NCI-H2081 (cell line): ENCODE measurements at places on chromosomes 4 and X.

- no peak for DNase-seq
These were observed 82.4 kb upstream of the KLF3 start for GRCh38 chr4:38581426-38582106.

- DNase-seq, result no peak
These were observed 253.9 kb downstream of the OPHN1 start for GRCh38 chrX:68179355-68179754.

- no peak for DNase-seq
These were observed 12.5 kb upstream of the MSX1 start for GRCh38 chr4:4847011-4847410.

DNA sequence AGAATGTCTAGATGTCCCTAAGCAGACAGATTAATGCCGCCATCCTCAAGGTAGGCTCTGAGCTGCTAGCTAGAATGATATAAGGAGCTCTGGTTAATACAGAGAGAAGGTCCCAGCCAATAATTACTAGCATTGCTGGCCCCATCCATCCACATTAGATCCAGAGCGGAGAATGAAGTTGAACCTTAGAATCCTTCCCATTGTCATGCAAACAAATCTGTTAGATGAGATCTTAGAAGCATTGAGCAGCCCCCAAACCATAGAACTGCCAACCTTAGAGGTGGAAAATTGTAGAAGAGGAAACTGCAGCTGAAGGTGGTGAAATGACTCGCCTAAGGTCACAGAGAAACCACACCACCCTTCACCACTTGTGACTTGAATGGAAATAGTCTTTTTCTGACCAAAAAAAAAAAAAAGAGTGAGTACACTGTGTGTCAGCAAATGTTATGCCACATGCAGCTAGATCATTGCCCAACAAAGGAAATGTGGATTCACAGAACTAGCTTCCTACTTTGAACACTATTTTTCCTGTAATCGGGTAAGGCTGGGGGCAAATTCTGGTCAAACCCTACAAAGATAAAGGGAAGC, 162.1 kb downstream of the SMIM20 start:
- DNase-seq, result no peak

DNA sequence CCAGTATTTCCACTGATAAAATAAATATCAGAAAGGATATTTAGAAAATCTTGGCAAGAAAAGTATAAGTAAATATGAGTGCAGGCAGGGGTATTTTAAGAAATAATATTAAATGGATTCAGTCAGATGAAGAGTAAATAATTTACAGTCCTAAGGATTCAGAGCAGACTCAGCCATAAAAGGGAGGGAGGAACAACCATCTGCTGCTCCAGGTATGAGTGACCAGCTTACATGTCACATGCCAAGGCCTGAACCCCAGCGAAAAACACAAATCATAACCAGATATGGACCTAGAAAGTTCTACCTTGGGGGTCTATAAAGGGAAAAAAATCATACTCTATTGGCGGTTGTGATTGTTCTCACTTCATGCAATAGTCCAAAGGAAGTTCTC, 166.8 kb downstream of the COL4A6 start:
- no peak for DNase-seq

GRCh38 chr4:54843106-54843505, 185.3 kb downstream of the KIT start:
- DNase-seq, result no peak

DNA sequence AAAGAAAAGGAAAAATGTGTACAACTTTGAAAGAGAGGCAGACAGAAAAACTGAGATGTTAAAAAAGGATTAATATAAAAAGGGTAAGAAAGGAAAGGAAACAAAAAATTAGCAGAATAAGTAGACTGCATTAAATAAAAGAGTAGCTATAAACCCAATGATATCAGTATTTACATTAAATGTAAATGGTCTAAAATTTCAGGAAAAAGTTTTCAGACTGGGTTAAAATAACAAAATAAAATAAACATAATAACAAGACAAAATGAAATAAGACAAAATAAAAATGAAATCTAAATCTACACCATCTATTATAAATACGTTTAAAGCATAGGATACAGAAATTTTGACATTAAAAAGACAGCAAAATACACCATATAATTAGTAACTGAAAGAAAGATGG, 199.0 kb downstream of the HTR2C start:
- no peak for DNase-seq

DNA sequence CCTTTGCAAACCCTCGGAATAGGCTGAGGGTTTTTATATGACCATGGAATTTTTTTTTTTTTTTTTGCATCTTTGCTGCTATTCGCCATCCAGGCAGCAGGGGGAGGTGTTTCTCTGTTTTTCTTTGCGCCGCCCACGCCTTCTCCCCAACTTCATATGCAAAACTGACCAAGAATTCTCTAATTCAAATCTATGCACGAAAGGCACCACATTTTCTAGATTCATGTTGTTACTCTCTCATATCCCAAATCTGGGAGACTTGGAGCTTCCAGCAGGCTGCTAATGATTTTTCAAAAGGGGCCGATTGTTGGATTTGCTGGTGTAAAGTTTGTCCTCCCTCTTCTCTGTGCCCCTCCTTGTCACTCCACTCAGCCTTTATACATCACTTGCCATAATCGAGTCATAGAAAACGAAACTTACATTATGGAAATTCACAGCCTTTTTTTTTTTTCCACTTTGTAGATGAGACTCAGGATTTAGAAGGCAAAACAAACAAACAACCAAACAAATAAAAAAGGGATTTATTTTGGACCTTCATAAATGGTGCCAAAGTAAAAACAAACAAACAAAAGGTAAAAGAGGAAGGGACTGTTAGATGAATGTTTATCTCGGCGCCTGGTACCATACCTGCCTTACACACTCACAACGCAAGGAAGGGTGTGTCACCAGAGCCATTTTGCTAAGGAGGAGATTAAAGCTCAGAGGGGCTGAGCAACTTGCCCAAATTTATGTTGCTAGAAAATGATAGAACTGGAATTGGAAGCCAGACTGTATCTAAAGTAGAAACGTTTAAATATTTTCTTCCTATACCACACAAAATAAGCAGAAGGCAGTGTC, 29.3 kb upstream of the BOD1L1 start:
- peak; percentile 56 for DNase-seq

GRCh38 chr4:86357608-86358007, 2.2 kb downstream of the MAPK10 start:
- no peak for DNase-seq

- no peak for DNase-seq
These were observed 287.2 kb upstream of the HS3ST1 start for GRCh38 chr4:11715753-11716521.

DNA sequence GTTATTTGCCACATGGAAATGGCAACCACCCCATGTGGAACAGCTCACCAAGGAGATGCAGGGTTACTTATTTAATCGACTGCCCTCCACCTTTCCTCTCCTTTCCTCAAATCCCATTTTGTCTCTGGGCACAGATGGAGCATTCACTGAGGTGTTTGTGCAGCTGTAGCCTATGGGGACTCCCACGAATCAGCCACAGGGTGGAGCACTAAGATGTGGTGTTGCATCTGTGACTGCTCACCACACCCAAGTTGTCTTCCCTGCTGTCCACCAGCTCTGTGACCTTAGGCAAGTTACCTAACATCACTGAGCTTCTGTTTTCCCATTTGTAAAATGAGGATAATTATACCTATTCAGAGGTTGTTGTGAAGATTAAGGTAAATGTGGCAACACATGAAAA, 252.4 kb upstream of the CPEB2 start:
- no peak for DNase-seq

DNA sequence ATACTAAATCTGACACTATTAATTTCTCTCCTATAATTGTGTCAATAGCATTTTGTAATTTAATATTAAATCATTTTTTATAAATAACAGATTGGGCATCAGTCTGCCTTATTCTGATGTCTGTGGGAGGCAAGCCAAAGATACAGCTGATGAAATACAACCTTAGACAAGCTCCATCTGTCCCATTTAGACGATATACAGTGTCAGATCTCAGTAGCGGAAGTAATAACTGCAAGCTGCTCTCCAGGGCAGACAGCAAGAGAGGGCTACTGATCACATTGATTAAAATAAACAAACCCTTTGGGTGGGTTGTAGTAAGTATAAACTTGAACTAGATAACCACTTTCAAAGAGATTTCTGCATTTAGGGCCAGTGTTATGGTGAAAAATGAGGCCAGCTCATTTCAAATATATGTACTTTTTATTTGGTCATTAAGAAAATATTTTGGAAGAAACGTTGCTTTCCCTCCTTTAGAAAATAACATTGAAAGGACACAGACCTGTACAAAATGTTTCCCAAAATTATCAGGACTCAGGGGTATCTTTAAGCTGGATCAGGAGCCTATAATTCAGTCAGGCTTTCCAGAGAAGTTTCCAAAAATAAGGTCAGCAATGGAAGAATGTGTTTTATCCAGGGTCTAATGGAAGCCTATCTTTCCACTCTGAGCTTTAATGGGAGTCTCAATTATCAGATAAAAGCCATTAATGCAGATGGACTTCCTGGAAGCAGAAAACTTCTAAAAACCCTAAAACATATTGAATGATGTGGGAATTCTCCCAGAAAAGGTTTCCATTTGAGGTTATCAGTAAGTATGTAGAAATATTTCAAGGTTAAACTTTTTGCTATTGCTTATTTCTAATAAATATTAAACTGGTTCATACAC, 1028.8 kb upstream of the IGFBP7 start:
- no peak for DNase-seq

- DNase-seq, result no peak
These were observed 103.6 kb upstream of the BMP3 start for GRCh38 chr4:80926891-80927290.

- no peak for DNase-seq
These were observed 461.8 kb downstream of the CENPC start for GRCh38 chr4:67083496-67083895.

- no peak for DNase-seq
These were observed 399.1 kb downstream of the INPP4B start for GRCh38 chr4:142447009-142447408.

- peak; percentile 94 for DNase-seq
These were observed 132.8 kb upstream of the FUNDC1 start for GRCh38 chrX:44675362-44676024.

- peak; percentile 2 for DNase-seq
These were observed at the start of gene SPP1 for GRCh38 chr4:87975466-87975865. SPP1 (plus strand) TSS chr4:87975714; CDS start chr4:87976896, 1,182 bp downstream.

DNA sequence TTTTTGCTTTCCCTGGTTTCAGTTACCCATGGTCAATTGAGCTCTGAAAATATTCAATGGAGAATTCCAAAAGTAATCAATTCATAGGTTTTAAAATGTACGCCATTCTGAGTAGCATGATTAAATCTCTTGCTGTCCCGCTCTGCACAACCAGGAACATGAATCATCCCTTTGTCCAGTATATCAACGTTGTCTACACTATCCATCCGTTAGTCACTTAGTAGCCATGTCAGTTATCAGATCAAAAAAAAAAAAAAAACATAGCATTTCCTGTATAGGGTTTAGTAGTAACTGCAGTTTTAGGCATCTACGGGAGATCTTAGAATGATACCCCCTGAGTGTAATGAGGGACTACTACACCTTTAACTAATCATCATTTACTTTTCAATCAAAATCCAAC, 15.1 kb downstream of the LAMP2 start:
- no peak for DNase-seq

DNA sequence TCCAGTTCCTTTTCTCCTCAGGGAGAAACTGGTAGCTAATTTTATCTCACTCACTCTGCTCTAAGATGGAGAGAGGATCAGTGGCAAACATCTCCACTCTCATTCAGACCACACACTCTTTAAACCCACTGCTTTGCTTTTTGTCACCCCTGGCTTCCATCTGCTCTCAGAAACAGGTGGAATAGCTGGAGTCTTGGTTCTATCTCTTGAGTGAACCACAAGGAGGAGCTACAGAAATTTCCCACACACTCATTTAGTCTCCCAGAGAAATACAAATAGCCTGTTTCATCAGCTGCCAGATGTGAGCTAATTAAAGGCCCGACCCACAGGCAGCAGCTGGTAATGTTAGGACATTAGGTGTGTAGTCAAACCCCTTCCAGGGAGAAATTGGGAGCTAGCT, 96.6 kb downstream of the STPG2 start:
- DNase-seq, result no peak

- DNase-seq, result peak; percentile 12
These were observed 26.4 kb upstream of the TMPRSS11B start for GRCh38 chr4:68271851-68272357.

DNA sequence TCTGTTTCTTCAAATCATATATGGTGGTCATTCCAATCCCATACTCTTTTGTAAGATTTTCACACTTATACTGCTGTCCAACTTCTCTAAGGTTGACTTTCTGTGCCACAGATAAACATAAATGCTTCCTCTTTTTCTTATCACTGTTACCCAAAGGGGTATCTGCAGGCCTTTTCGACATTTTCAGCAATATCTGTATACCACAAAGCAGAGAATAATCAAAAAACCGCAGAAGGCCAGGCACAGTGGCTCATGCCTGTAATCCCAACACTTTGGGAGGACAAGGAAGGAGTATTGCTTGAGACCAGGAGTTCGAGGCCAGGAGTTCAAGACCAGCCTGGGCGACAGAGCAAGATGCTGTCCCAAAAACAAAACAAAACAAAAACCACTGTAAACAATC, 3.1 kb upstream of the RFC1 start:
- no peak for DNase-seq

GRCh38 chr4:142547974-142548373, 298.1 kb downstream of the INPP4B start:
- no peak for DNase-seq

DNA sequence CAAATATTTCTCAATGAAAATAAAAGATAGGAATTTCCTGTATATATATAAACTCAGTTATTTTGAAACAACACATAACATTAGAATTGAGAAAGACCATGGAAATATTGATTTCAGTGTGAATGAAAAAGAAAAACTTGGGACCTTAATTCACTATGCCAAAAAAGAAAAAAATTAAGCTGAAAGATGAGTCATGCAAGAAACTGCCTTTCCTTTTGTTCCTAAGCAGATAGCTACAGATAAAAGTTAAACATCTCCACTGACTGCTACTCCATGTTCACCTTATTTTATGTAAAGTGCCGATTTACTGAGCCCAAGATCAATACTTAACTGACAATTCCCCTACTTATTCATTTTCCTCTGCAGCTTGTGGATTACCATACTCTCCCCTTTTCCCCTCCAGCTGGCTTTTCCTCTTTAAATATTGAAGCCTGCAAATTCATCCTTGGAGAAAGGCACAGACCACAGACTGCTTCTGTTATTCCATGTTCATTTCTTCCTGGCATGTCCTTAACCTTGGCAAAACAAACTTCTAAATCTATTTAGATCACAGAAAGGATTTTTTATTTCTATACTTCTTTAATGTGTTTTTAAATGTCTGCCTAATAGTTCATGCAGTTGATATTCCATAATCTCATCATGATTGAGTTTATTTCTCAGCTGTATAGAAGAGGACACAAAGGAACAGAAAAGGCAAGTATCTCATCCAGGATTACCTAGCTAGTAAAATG, 40.5 kb upstream of the YTHDC1 start:
- no peak for DNase-seq

DNA sequence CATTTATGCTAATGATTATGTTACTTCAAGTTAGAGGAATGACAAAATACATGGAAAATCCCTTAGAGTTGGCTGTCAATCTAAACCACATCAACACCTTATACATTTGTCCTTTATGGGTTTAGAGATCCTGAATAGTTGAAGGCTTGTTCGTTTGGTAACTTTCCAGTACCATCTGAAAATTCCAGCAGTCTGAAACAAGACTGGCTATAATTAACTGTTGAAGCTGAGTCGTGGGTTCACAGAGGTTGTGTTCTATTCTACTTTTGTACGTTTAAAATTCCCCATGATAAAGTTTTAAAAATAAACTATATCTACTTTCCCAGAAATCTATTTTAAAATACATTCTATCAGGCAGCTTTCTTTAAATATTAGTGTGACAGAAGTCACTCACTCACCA, 73.0 kb downstream of the USP46 start:
- no peak for DNase-seq
